ENCODE measurements at places on chromosomes 16 and 17. TPM values are rescaled to one million over a fixed set of nuclear protein-coding genes. Genes with fewer than 3 reads are reported as not detected.
A peak's percentile ranks its signal among the peaks of the same experiment; 100 is the strongest.

DNA sequence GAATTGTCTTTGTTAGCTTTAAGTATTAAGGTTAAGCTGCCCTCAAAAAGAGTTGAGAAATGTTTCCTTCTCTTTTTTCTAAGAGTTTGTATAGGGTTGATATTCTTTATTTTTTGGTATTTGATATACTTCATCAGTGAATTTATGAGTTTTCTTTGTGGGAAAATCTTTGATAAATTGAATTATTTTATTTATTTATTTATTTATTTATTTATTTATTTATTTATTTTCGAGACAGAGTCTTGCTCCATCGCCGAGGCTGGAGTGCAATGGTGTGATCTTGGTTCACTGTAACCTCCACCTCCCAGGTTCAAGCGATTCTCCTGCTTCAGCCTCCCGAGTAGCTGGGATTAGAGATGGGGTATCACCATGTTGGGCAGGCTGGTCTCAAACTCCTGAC, 19.9 kb downstream of the TEFM start:
- no peak overlapping the region for H3K27ac ChIP-seq
- no peak overlapping the region for H3K4me3 ChIP-seq
- no peak for DNase-seq
- H3K27me3 ChIP-seq: no peaks in the 10 kb centered on the region
- no peaks in the 10 kb centered on the region for H3K4me1 ChIP-seq

Gene TERB1
- 0.38 TPM for total RNA-seq

DNA sequence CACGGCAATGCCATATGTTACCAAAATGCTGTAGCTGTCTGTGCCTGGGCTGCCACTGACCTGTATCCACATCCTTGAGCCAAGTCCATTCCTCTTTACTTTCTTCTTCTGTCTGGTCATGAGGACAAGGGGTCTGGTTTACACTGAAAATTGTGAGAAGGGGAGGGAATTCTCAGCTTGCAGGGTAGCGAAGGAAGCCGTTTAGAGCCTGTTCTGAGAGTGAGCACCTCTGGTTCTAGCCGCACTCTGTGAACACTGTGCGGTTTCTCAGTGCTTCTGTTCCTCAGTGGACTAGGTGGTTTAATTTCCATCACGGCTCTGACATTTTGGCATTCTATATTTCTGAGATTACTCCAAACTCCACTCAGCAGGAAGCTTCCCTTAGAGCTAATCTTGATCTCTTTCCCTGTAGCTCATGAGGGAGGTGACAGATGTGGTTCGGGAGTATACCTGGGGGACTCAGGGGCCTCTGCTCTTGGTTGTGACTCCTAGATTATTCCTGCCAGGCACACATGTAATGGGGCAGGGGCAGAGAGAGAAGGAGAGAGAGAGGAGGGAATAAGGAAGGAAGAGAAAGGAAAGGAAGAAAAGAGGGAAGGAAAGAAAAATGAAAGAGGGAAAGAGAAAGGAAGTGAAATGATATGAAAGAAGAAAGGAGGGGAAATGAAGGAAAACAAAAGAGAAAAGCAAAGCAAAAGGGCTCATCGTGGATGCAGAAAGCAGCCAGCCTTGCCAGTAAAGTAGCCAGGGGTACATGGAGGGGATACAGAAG, 14.2 kb upstream of the TBX21 start:
- peak overlapping the region; percentile 97 for H3K27ac ChIP-seq
- H3K4me3 ChIP-seq: peak overlapping the region; percentile 89
- no peaks in the 10 kb centered on the region for H3K27me3 ChIP-seq
- H3K4me1 ChIP-seq: peaks cover 92% of the 10 kb centered on the region

DNA sequence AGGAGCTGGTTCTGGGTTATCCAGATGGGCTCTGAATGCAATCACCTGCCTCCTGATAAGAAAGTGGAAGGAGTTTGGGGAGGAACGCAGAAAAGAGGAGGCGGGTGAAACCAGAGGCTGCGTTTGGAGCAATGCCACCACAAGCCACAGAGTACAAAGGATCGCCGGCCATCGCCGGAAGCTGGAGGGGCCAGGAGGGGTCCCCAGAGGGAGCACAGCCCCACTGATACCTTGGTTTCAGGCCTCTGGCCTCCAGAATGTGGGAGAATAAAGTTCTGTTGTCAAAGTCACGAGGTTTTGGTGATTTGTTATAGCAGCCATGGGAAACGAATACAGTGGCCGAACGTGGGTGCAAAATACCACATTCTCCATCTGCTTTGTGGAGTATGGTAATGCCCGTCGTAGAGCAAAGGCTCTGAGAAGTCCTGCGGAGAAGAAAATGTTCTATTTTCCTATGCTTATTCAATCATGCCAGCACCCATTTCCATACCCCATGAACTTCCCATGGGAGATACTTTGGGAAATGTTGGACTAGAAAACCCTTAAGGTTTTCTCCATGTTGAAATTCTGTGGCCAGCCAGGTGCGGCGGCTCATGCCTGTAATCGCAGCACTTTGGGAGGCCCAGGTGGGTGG, 51.4 kb downstream of the ZDHHC7 start:
- H3K4me3 ChIP-seq: no peak overlapping the region
- no peak overlapping the region for H3K27ac ChIP-seq

DNA sequence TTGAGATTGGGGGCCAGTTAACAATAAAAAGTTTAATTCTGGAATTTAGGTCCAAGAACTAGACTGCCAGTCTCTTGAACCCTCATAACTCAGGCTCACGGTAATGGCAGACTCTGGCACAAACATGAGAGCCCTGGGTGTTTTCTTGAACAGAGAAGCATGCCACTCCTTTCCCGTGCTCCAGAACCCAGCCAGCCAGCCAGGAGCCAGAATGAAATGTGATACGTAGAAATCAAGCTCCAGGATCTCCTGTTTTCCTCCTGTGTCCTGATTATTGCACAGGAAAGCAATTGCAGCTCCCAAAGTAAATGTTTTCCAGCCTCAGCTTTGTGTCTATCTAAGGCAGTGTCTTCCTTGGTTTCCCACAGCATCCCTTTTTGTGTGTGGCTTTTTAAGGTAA, 46.2 kb upstream of the NOL11 start:
- no peak overlapping the region for H3K4me3 ChIP-seq
- DNase-seq: no peak
- no peaks in the 10 kb centered on the region for H3K27me3 ChIP-seq
- H3K36me3 ChIP-seq: peaks cover 4% of the 10 kb centered on the region
- H3K4me1 ChIP-seq: no peaks in the 10 kb centered on the region
- H3K27ac ChIP-seq: no peak overlapping the region

- no peaks in the 10 kb centered on the region for H3K36me3 ChIP-seq
- no peak for DNase-seq
- H3K27me3 ChIP-seq: peaks cover 26% of the 10 kb centered on the region
- H3K27ac ChIP-seq: no peak overlapping the region
These were observed 6.0 kb upstream of the EZH1 start for GRCh38 chr17:42750739-42751344.

Gene IL34
- total RNA-seq: 1.2 TPM

DNA sequence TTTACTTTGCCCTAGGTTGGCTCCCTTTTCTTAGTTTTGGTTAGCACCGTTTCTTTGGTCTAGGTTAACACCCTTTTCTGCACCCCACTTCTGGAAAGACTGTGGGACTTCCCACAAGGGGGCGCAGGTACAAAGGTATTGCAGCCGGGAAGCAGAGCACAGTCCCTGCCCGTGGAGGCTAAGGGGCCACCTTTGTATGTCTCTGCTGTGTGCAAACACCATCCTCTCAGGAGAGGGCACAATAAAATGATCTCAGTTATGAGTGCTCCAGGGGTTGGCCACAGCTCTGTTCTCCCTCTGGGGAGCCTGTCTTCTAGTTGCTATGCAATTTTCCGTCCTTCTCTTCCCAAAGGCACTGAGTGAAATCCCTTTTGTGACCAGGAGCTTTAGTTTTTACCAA, 28.4 kb upstream of the TMC5 start:
- no peak for DNase-seq
- peaks cover 36% of the 10 kb centered on the region for H3K27me3 ChIP-seq
- no peak overlapping the region for H3K4me3 ChIP-seq
- H3K4me1 ChIP-seq: no peaks in the 10 kb centered on the region
- no peak overlapping the region for H3K27ac ChIP-seq
- H3K36me3 ChIP-seq: no peaks in the 10 kb centered on the region

DNA sequence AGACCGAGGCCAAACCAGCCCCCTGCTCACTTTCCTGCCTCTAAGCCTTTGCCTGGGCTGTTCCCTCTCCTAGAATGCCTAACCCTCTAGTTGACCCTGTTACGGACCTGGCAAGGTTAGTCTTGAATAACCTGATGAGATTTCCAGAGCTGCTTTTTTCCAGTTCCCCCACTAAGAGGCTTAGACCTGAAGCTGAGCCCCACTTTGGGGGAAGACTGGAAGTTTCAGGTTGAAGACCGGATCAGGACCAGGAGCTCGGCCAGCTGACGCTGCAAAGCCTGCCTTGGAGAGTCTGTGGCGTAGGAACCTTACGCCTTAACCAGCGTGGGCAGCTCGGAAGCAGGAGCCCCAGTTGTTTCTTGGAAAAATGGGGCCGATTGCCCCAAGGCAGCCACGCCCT, 129.8 kb downstream of the OR1D5 start:
- H3K27ac ChIP-seq: no peak overlapping the region
- H3K27me3 ChIP-seq: no peaks in the 10 kb centered on the region
- no peak overlapping the region for H3K4me3 ChIP-seq

- DNase-seq: no peak
- no peaks in the 10 kb centered on the region for H3K27me3 ChIP-seq
- no peaks in the 10 kb centered on the region for H3K36me3 ChIP-seq
- H3K4me1 ChIP-seq: peaks cover 17% of the 10 kb centered on the region
- no peak overlapping the region for H3K27ac ChIP-seq
These were observed 49.7 kb downstream of the RNF112 start for GRCh38 chr17:19460700-19461099.

- no peak overlapping the region for H3K27ac ChIP-seq
- peaks cover 8% of the 10 kb centered on the region for H3K4me1 ChIP-seq
- peaks cover 21% of the 10 kb centered on the region for H3K36me3 ChIP-seq
- no peaks in the 10 kb centered on the region for H3K27me3 ChIP-seq
- no peak for DNase-seq
These were observed 14.1 kb downstream of the TP53 start for GRCh38 chr17:7673239-7673638.

DNA sequence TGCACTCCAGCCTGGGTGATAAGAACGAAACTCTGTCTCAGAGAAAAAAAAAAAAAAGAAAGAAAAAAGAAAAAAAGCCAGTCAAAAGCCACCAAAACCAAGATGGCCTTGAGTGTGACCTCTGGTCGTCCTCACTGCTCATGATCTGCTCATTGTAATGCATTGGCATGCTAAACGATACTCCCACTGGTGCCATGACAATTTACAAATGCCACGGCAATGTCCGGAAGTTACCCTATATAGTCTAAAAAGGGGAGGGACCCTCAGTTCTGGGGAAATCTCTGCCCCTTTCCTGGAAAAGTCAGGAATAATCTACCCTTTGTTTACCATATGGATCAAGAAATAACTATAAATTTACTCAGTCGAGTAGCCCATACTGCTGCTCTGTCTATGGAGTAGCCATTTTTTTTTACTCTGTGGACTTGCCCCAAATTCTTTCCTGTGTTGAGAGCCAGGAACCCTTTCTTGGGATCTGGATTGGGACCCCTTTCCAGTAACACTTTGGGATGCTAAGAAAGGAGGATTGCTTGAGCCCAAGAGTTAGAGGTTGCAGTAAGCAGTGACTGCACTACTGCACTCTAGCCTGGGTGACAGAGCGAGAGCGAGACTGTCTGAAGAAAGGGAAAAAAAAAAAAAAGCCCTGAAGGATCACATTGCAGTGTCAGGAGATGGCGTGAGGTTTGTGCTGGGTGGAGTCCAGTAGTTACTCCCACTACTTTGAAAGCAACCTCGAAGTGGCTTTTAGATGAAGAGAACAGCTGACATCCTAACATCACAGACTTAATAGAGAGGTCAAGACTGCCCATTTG, 3.7 kb upstream of the TMEM231 start:
- no peaks in the 10 kb centered on the region for H3K36me3 ChIP-seq
- no peak for DNase-seq
- H3K4me3 ChIP-seq: no peak overlapping the region
- H3K4me1 ChIP-seq: peaks cover 8% of the 10 kb centered on the region

Gene ST6GALNAC1
- not detected for total RNA-seq

- H3K36me3 ChIP-seq: no peaks in the 10 kb centered on the region
- DNase-seq: no peak
- H3K27ac ChIP-seq: no peak overlapping the region
- no peaks in the 10 kb centered on the region for H3K4me1 ChIP-seq
These were observed 392.9 kb upstream of the EEF2KMT start for GRCh38 chr16:5490499-5490898.

- peak overlapping the region; percentile 69 for H3K4me3 ChIP-seq
- H3K36me3 ChIP-seq: no peaks in the 10 kb centered on the region
- DNase-seq: no peak
- no peak overlapping the region for H3K27ac ChIP-seq
- no peaks in the 10 kb centered on the region for H3K27me3 ChIP-seq
These were observed 4.7 kb upstream of the CHD3 start for GRCh38 chr17:7883781-7884386.

DNA sequence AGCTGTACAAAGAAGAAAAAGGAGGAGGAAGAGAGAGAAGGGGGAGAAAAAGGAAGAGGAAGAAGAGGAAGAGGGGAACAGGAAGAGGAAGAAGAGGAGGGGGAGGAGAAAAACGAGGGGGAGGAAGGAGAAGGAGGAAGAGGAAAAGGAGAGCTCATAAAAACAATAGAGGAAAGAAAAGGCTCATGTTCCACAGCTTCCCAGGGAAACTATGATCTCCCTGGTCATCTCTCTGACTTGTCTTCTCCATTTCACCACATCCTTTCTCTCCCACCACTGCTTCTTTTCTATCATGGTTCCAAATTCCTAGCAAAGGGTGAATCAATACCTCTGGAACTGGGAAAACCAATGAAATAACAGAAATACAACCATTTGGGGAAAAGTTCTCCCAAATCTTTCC, 254.1 kb upstream of the ERCC4 start:
- no peak for DNase-seq
- no peak overlapping the region for H3K27ac ChIP-seq
- H3K27me3 ChIP-seq: no peaks in the 10 kb centered on the region
- no peak overlapping the region for H3K4me3 ChIP-seq

DNA sequence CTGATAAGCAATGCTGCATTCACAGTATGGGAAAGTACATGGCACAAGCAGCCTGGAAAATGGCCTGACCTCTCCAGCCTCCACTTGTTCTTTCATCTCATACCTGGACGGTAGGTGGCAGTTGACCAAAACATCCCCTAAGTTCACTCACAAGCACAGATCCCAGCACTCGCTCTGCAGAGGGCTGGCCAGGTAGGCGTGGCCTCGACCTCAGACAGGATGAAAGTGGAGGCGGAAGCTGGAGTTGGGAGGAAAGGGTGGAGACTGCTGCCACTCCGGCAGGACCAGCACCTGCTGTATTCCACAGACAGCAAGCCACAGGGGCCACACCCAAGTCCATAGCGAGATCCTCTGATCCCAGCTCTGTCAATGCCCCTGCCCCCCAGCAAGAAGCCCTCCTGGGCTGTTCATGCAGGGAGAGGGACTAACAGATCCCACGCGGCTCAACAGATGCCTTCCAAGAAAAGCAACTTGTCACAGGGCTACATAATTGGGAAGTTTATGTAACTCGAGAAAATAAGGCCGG, 31.3 kb downstream of the ZCCHC14 start:
- H3K27me3 ChIP-seq: no peaks in the 10 kb centered on the region
- peaks cover 32% of the 10 kb centered on the region for H3K4me1 ChIP-seq
- no peak overlapping the region for H3K4me3 ChIP-seq
- H3K27ac ChIP-seq: no peak overlapping the region
- DNase-seq: no peak
- no peaks in the 10 kb centered on the region for H3K36me3 ChIP-seq

Gene CYBA
- total RNA-seq: 268 TPM

- H3K4me1 ChIP-seq: no peaks in the 10 kb centered on the region
- H3K27ac ChIP-seq: no peak overlapping the region
- H3K4me3 ChIP-seq: no peak overlapping the region
- no peaks in the 10 kb centered on the region for H3K36me3 ChIP-seq
- DNase-seq: no peak
These were observed 3.9 kb upstream of the TMEM235 start for GRCh38 chr17:78227455-78227916.
